ENCODE measurements at places on chromosomes 1 and 21.

GRCh38 chr1:181604482-181605249 is 121.3 kb downstream of the CACNA1E start:
- DNase-seq = no peak

GRCh38 chr1:119687434-119688079 is 24.2 kb upstream of the PHGDH start:
- DNase-seq = no peak

DNA sequence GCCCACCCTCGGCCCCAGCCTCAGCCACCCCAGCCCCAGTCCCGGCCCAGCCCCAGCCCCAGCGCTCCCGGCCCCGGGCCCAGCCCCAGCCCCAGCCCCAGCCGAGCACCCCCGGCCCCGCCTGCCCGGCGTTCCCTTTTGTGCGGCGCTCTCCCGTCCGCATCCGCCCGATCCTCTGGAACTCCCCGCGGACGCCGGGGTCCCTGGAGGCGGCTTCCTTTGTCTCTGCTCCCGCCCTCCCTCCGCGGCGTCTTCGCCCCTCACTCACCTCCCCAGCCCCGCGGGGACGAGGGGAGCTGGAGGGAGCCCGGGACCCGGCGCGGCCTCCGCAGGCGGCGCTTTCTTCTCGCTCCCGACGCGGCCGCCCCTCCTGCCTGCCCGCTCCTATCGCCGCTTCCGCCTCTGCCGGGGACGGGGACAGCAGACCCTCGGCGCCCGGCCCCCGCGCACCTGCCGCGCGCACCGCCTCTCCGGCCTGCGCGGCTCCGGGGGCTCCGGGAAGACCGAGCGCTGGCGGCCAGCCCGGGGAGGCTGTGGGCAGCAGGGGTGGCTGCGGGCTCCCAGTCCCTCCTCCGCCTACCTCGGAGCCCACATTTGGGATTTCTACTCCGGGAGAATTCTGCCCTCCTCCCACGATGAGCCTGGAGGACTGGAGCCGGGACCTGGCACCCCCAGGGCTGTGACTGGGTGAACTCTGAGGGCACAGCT is 14.0 kb downstream of the AGRN start:
- no peak for DNase-seq

GRCh38 chr1:44038876-44039657 is 7.8 kb upstream of the SLC6A9 start:
- no peak for DNase-seq

DNA sequence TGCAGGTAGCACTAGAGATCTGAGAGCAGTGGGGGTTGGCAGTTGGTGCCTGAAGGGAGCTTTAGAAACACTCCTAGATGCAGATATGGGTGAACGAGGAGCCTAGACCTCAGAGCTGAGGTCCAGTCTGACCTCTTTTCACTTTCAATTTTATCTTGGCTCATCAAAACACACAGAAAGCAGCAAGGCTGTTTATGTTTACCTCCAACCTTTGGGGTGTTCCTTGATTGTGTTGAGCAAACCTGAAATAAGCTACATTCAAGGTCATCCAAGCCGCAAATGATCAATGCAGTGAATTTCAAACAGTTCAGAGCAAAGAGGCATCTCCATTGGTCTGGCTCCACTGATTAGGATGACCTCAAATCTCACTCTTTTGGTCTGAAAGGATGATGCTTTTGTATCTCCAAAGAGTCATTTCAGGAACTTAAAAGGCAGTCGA is 1.3 kb downstream of the LY9 start:
- DNase-seq = no peak

GRCh38 chr1:110643879-110644472 is 30.8 kb downstream of the KCNA3 start:
- no peak for DNase-seq

DNA sequence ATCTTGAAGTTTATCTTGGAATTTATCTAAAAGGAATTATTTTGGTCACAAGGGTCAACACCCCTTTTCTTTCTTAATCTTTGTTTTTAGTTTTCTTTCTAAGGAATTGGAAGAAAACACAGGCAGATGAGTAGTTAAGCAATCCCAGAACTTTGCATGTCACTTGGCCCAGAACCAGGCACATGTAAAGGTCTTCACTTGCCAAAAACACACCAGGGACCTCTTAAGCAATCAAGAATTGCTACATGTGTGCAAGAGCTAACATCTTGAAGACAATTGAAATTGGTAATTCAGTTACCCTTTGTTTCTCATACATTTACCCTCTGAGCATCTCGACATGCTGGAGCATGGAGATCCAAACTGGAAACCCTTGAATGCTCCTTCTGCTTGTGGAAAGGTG is 114.2 kb downstream of the ZC3H11B start:
- no peak for DNase-seq

- no peak for DNase-seq
Measured at GRCh38 chr21:14757533-14758327, 211.6 kb upstream of the SAMSN1 start.

DNA sequence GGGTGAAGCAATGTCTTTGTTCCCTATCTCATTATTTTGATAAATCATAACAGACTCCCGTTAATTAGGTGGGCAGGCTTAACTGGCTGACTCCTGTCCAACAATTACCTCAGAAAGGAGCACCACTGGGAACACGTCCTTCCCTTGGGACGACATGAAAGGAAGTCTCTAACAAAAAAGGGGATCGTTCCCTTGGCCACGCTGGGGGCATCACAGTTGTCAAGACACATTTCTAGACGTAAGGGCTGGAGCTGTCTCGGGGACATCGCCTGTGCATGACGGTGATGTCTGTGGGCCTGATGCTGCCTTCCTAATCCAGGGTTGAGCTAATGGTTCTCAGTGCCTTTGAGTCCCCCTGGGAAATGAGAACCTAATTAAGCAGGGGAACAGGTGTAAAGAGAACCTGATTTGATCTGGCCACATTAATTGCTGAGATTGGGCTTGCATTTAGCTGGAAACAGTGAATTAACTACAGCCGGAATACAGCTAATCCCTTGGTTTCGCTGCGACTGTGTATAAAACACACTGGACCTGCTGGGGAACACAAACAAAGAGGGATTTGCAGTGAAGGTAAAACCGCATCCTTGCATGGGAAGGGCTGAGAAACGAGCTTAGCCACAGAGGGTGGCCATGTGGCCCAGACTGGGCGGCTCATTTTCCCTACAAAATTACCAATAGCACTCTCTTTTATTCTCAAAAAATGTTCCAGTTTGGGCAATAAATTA is 111.8 kb downstream of the MRPS6 start:
- DNase-seq = no peak

- no peak for DNase-seq
Measured at GRCh38 chr1:205534444-205534985, 30.0 kb downstream of the CDK18 start.

- DNase-seq = no peak
Measured at GRCh38 chr1:19044975-19045831, 88.7 kb upstream of the IFFO2 start.

DNA sequence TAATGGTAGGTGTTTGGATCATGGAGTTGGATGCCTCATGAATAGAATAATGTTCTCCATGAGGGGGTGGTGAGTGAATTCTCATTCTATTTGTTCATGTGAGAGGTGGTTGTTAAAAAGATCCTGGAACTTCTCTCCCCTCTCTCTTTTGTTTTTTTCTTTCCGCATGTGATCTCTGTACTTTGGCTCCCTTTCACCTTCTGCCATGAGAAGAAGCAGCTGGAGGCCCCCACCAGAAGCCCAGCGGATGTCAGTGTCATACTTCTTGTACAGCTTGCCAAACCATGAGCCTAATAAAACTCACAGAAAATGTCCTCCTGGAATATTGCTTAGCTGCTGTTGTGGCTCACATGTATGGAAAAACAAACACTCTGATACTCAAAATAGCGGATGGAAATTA is 1212.3 kb upstream of the NCAM2 start:
- no peak for DNase-seq

- no peak for DNase-seq
Measured at GRCh38 chr1:178693366-178693765, 31.7 kb upstream of the RALGPS2 start.

DNA sequence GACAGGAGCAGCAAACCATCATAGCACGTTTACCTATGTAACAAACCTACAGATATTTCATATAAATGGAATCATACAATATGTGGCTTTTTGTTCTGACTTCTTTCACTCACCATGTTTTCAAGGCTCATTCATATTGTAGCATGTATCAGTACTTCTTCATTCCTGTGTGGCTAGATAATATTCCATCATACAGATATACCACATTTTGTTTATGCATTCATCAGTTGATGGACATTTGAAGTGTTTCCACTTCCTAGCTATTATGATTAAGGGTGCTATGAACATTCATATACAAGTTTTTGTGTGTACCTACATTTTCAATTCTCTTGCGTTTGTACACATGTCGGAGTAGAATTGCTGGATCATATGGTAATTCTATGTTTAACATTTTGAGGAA is 90.1 kb downstream of the CDC42BPA start:
- no peak for DNase-seq

DNA sequence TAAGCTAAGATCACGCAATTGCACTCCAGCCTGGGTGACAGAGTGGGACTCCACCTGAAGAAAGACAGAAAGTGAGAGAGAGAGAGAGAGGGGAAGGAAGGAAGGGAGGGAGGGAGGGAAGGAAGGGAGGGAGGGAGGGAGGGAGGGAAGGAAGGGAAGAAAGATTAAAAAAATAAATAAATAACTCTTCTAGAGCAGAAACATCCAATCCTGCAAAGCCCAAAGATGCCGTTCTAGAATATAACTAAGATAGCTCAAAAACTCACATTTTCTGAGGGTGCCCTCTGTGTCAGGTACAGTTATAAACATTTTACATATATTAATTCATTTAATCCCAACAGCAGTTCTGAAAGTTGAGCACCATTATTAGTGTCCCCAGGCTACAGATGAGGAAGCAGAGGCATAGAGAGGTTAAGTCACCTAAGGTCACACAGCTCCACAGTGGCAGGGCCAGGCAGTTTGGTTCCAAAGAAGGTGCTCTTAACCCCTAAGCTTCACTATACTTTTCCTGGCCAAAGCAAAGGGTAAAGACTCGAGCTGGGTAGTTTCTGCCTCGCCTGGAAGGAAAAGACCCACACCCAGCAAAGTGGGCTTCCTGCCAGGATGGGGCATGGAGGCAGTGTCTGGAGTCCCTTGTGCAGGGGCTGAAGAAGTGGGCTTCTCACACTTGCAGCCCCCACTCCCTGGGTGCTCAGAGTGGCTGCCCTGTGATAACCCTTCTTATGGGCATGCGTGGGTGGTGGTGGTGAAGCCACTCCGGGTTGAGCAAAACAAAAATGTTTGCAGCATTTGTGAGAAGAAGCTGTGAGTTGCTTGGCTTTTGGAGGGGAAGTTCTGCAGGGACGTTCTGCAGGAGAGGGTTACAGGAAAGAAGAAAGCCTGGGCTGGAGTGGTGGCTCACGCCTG is 7.9 kb upstream of the PIK3CD start:
- DNase-seq = no peak

DNA sequence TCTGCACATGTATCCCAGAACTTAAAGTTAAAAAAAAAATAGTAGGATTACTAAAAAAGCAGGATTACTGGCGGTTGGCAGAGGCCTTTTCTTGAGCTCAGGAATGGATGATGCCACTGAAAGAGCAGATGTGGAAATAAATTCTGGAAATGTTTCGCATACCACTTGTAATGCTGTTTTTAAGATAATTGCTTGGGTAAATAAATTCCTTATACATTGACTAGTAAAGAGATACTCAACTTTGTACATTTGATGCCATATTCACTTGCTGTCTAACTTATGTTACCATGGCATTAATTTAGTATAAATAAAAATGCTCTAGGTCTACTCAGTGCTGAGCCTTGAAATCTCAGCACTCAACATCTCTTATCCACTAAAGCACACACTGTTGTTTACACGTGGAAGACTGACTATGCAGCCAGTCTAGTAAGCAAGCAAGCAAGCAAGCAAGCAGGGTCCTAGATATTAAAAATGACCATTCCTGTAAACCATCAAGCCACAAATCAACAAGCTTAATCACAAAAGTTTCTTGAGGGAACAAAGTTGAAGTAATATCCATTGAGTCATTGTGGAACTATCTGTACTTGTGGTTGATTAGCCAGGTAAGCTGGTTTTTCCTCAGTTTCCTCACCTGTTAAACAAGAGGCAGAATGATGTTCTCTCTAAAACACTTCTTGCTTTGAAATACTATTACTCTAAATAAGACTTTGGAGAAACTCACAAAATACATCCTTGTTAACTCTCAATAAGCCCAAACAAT is 1.7 kb upstream of the RASAL2 start:
- DNase-seq = no peak

Measured in left renal pelvis (tissue), 4 donors.